ENCODE measurements at places on chromosomes 1 and 21.

DNA sequence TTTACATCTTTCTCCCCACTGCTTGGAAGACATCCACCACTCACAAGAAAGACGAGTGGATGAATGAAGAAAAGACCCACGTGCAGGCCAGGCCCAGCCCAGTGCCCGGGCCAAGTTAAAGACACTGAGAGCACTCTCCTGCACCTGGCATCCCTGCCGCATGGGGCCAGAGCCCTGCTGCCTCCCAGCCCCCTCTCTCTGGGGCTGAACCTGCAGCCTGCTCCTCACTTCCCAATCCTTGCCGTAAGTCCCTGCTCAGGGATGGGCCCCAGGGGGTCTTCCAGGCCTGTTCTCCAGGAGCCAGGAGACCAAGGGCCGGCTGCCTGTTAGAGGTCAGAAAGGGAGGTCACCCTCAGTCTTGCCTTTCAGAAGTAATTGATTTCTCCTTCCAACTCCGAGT lies 168.5 kb upstream of the ZC3H12A start:
- DNase-seq: no peak

GRCh38 chr1:166330096-166330495 lies 163.3 kb upstream of the FAM78B start:
- no peak for DNase-seq

DNA sequence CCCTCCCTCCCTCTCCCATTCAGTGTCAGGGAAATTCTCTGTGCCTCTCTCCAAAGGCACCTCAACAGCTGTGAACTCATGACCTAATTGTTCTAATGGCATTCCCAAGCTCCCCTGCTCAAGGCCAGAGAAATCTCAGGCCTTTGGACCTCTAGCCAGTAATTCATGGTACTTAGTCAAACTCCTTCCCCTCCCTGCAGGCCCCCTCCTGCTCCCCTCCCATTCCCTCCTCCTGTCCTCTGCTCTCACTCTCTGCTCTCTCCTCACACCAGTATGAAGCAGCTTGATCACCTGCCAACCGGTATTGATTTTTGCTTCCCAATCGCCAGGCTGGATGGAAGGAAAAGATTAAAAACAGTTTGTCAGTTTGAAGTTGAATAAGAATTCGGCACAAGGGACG lies 370.5 kb upstream of the PBX1 start:
- DNase-seq: no peak

- DNase-seq: peak; percentile 69
Measured at GRCh38 chr21:41817228-41817627, 50.4 kb upstream of the RIPK4 start.

- DNase-seq: no peak
Measured at GRCh38 chr1:209103092-209103491, 480.4 kb upstream of the CAMK1G start.

- peak; percentile 38 for DNase-seq
Measured at GRCh38 chr1:179129702-179130473, 48.0 kb downstream of the TOR3A start.

GRCh38 chr1:192998536-192998935 lies 60.6 kb downstream of the UCHL5 start:
- DNase-seq: no peak

DNA sequence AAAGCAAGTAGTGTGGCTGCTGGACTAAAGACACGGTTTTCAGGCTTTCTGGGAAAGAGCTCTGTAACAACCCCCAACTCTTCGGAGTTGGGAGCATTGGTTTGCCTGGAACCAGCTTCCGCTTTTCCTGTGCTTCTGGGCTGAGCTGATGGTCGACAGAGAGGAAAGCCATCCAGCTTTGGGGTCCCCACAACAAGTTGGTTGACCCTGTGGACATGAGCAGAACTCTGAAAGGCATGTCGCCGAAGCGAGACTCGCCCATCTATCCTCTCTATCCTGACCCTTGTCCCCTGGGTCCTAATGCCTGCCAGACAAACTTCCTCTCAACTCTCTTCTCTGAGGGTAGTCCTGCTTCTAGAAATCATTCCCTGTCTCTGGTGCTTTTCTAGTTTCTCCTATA lies 31.9 kb upstream of the FCGR2A start:
- peak; percentile 56 for DNase-seq

DNA sequence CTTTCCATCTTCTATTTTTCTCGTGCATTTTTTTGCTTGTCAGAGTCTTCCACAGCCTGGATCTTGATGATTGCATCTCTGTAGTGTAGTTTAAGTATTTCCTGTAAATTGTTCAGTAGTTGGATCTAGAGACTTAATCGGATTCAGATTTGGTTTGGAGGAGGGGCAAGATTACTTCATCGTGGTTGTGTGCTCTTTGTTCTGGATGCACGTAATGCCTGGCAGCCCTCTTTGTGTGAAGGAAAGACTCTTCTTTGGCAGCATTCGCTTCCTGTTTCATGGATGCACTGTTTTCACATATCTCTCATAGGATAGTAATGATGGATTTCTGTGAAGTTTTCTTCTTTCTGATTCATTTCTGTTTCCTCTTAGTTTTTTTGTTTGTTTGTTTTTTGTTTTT lies 14.2 kb downstream of the SEMA4A start:
- DNase-seq: no peak
